ENCODE measurements at places on chromosomes 13 and 19.

- no peak for DNase-seq
These were observed 45.5 kb downstream of the C13orf42 start for GRCh38 chr13:51065372-51066090.

GRCh38 chr13:101930331-101930730 is 471.5 kb downstream of the FGF14 start:
- DNase-seq = no peak

DNA sequence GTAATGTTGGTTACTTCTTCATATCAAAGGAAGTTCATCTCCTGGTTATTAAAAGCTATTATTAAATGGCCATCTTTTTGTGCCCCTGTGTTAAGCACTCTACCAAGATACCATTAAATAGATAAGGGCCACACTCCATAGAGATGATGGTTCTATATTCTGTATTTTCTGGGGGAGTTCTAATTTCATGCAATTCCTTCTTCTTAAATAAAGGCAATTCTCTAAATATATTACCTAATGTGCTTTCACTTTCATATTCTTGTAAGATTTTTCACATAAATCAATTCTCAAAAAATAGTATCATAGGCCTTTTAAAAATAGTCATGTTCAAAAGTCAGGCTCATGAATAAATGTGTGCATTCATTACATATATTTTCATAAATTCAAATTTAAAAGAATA is 47.0 kb upstream of the USPL1 start:
- DNase-seq = no peak

GRCh38 chr19:18879579-18880373 is 16.2 kb downstream of the CERS1 start:
- DNase-seq = peak; percentile 77

GRCh38 chr19:44640518-44640917 is 3.2 kb upstream of the PVR start:
- no peak for DNase-seq

- DNase-seq = peak; percentile 35
These were observed 27.1 kb downstream of the IZUMO4 start for GRCh38 chr19:2123682-2124387.

DNA sequence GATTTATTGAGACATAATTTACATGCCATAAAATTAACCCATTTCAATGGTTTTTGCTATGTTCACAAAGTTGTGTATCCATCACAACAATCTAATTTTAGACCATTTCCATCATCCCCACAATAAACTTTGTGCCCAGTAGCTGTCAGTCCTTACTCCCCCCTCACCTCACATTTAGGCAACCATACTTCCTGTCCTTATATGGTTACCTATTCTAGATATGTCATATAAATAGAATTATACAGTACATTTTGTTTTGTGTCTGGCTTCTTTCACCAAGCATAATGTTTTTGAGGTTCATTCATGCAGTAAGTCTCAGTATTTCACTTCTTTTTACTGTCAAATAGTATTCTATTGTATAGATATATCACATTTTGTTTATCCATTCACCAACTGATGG is 23.2 kb upstream of the RPL21 start:
- no peak for DNase-seq

DNA sequence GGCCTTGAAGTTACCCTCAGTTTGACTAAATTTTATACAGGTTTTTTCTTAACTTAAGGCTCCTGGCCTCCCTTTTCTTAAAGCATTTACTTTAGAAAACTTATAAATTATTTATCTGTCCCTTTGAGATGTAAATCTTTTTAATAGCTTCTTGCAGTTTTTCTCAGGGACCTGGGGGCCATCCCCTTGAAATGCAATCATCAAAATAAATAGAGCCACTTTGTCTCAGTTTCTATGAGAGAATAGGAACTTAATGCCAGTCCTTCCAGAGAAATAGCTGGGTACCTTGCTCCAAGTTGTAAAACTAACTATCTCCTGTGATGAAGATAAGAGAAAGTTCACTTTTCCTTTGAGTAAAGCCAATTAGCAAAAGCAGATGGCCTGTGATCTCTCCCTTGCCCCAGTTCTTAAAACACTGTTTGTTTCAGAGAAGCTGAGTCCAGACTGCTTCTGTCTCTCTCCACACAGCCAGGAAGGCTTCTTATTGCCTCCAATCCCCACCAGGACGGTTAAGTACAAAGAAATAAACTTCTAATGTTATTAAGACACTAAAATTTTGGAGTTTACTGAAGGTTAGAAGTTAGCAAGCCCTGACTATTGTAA is 913.1 kb downstream of the OLFM4 start:
- no peak for DNase-seq

- DNase-seq = no peak
These were observed 35.2 kb downstream of the KCTD15 start for GRCh38 chr19:33831825-33832224.

GRCh38 chr19:23868630-23869029 is 46.1 kb upstream of the ZNF726 start:
- no peak for DNase-seq

DNA sequence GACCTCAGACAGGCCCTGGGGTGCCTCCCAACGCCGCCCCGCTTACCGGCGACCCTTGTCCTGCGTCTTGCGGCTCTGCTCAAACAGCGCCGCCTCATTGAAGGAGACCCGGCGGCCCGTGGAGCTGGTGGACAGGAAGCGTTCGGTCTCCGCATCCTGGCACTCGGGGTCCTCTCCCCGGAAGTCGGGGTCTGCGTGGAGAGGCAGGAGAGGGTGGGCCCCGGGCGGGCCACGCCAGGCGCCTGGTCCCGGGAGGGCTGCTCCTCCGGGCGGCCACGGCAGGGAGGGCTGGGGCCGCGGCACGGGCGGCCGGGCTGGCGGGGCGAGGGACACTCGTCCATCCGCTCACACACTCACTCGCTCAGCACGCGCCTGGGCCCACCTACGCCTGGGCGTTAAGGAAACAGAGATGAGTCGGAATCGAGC is 2.8 kb downstream of the CBARP start:
- DNase-seq = no peak

DNA sequence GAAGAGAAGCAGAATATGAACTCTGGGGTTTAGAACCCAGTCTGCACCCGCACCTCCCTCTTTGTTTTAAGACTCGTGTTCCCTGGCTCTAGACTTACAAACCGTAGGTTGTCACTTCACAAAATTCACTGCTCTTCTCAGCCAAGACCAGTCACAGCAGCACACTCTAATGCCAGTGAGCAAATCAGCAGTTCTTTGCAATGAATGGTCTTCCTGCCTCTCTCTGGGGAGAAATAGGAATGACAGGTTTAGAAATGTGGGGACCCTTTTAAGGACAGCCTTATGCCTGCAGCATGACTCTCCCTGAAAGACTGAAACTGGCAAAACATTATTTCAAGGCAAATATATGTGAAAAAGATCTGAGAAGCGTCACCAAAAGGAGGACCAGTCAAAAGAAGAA is 156.9 kb downstream of the KCTD15 start:
- no peak for DNase-seq

DNA sequence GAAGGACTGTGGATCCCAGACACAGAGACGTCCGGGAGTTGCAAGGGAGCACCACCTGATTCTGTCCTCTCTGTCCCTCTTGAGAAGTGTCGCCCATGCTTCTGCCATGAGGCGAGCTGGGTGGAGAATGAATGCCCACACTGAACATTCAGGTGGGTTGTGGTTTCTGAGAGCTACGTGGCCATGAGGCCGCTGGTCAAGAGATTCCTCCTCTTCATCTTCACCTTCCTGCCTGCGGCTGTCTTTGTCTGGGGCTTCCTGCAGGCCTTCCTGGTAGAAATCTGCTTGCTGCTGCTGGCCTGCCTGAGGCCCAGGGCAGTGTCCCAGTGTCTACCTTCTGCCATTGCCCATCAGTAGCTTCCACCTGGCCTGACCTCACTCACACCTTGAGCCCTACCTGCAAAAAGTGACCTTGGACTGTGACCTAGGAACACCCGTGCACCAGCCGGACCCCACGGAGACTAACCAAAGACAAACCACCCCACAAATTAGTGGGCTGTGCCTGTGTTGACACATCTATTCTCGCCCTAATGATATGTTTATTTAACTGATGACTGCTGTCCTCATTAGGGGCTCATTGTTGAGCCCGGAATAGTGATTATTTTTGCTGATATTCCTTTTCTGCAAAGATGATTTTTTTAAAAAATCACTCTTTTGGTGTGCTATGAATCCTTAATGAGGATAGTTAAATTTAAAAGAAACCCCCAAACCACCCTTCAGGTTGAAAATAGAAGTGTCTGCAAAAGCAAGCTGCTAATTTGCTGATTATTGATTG is 38.7 kb upstream of the ZNF536 start:
- no peak for DNase-seq

DNA sequence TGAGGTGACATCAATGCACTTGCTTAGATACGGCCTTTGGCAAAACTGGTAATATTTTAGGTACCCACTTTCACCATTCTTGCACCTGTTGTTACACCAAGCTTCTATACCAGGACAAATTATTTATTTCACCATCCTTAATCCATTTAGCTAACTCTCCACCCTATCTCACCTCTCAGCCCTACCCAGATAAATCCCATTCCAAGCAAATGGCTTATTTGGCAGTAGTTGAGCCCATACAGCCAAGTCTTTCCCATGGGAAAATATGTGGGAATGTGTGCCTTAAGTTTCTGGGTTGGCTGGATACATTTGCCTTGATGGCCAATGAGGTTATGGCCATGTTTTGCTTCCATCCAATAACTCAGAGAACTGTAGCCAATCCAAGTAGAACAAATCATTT is 551.9 kb downstream of the GPC6 start:
- no peak for DNase-seq
